ENCODE measurements at places on chromosomes 1 and 21.

- DNase-seq, result no peak
These were observed 1.6 kb upstream of the RUNX3 start for GRCh38 chr1:24931468-24932231.

- DNase-seq, result peak; percentile 67
These were observed 29.7 kb downstream of the ENO1 start for GRCh38 chr1:8848663-8849386.

- no peak for DNase-seq
These were observed 59.0 kb upstream of the EFHD2 start for GRCh38 chr1:15350551-15351200.

- no peak for DNase-seq
These were observed 37.3 kb downstream of the AHDC1 start for GRCh38 chr1:27566462-27567145.

GRCh38 chr1:975896-976683 is 5.8 kb downstream of the PERM1 start:
- DNase-seq, result peak; percentile 59

- DNase-seq, result no peak
These were observed 9.3 kb downstream of the ATP1A2 start for GRCh38 chr1:160124705-160125478.

- no peak for DNase-seq
These were observed 539 bp downstream of the ANP32E start for GRCh38 chr1:150235294-150235851.

- DNase-seq, result no peak
These were observed 70.1 kb downstream of the DNTTIP2 start for GRCh38 chr1:93808871-93809270.

Data from stimulated activated CD4-positive, alpha-beta T cell treated with anti-CD3 and anti-CD28 coated beads, Interleukin-1b, Interleukin-23, amount 100 ng/mL, for 4 hours (primary cell).